Activated CD4-positive, alpha-beta memory T cell treated with anti-CD3 and anti-CD28 coated beads, Interleukin-2, amount 10 ng/mL, durations not matched to agents 7 days and 5 days (primary cell): ENCODE measurements at places on chromosomes 5 and 9. TPM values are rescaled to one million over a fixed set of nuclear protein-coding genes. Genes with fewer than 3 reads are reported as not detected.

DNA sequence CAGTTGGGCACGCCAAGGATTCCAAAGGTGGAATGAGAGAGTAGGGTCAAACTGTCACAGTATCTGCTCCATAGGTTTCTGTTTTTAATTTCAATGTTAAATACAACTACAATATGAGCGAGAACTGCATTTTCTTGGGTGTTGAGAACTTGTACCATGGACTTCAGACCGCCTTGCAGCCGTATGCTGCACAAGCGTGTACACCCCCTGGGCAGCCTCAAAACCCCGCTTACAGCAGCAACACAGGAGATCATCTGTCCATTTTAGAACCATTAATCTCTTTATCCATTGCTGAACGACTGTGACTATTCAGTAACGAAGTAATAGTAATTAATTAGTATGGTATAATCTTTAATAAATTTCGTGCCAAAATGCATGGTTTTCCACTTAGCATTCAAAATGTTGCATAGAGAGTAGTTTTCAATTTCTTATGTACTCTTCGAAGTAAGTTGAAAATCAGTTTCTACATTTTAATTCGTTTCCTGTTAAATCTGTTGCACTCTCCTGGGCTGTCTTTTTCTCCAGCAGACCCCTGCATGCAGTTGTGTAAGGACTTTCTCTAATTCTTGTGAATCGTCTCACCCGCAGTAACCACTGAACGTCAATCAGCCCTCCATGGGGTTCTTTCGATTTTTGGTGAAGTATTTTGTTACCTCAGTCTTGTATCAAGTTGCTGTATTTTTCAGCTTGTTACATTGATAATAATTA, 42.0 kb upstream of the GARNL3 start:
- DNase-seq, result no peak

DNA sequence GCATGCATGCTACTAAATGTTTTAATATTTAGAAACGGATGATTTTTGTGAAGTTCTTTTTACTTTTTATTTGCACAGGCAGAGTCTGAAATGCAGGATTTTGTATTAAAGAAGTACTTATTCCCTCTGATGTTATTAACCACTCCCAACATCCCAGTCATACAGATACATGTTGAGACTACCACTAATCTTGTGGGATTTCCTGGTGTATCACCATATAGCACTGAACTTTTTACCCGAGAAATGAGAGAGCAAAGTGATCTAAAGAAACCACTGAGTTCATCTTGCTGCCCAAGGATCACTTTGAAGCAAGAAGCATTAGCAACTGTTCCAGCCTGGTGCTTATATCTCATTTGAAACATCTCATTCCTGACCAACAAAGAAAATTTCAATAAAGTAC, 443.8 kb downstream of the BNC2 start:
- DNase-seq, result no peak

Gene IL9
- total RNA-seq, result not detected

- no peak for DNase-seq
Observed at GRCh38 chr5:63820577-63820976, 141.7 kb downstream of the HTR1A start.

- DNase-seq, result no peak
Observed at GRCh38 chr9:98686961-98687855, 21.5 kb downstream of the GABBR2 start.

- no peak for DNase-seq
Observed at GRCh38 chr5:3650868-3651267, 55.2 kb downstream of the IRX1 start.

GRCh38 chr9:128250839-128251731, 24.7 kb downstream of the GOLGA2 start:
- no peak for DNase-seq

- no peak for DNase-seq
Observed at GRCh38 chr5:116539222-116539621, 35.4 kb downstream of the SEMA6A start.

DNA sequence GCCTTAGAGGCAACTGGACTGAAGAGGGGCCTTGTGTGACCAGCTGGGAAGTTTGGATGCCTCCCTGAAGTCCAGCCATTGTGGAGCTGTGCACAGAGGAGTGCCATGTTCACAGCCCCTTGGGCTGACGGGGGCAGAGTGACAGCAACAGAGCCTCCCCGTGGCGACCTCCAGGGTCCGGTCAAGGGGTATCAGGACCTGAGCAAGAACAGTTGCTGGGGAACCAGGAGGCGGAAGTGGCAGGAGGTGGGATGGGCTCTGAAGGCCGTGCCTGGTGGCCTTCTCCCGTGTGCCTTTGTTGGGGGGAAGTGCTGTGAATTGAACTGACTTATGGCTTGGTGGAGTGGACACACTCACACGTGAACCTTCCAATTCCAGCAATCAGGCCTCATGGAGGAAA, 14.0 kb downstream of the BNIP1 start:
- DNase-seq, result no peak

GRCh38 chr9:108951578-108951977, 17.4 kb downstream of the ABITRAM start:
- DNase-seq, result no peak

GRCh38 chr5:155091063-155091648, 77.6 kb downstream of the KIF4B start:
- no peak for DNase-seq

DNA sequence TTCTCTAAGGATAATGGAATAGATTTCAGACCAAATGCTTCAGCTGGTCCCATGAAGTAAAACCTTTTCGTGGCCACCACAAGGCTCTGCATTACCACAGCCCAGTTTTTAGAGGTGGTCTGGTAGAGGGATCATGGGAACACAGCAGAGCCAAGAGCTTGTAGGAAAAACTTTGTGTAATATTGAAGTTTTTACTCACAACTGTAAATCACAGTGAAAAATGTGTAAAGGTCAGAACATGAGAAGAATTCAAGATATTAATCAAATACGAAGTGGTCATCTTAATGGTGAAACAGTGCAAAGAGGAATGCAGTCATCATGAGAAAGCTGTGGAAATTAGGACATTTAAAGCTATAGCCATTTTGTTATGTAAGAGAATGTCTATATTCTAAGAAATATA, 197.5 kb downstream of the NPR3 start:
- DNase-seq, result no peak

DNA sequence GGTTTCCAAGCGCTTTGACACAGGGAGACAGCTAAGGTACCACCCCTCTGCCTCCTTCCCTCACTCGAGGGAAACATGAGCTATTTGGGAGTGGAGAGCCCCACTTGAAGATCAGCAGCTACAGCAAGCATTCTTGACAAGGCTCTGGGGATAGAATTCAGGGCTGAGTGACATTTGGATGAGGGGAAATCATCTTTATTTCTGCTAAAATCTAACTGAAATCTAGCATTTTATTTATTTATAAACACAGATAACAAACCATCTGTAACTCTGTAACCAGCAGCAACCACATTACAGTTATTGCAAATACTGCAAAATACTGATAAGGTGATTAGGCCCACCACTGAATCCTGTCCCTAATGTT, 22.4 kb downstream of the RNF130 start:
- DNase-seq, result no peak

Gene MARVELD2
- total RNA-seq, result 0.18 TPM

GRCh38 chr5:13354611-13355010, 589.9 kb downstream of the DNAH5 start:
- no peak for DNase-seq

- no peak for DNase-seq
Observed at GRCh38 chr5:6636293-6636692, 3.1 kb downstream of the SRD5A1 start.

Gene CCDC180
- total RNA-seq, result 5.1 TPM

DNA sequence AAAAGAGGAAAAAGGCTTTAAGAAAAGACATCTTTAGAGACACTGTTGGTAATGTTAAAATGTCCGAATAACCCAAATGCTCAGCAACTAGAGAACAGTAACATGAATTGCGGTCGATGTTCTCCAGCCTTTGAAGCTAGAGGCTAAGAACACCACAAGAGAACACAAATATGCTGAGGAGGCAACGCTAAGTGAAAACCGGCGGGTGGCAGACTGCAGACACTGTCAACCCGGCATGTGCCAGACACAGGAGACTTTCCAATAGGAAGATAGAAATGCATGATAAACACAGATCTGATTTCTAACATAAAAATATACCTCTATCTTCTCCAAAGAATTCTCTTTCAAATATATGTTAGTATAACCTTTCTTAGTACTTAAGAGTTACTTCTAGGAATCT, 18.4 kb upstream of the DDX41 start:
- no peak for DNase-seq

- DNase-seq, result no peak
Observed at GRCh38 chr9:107712390-107712789, 222.8 kb upstream of the KLF4 start.

Gene BHMT2
- total RNA-seq, result not detected

DNA sequence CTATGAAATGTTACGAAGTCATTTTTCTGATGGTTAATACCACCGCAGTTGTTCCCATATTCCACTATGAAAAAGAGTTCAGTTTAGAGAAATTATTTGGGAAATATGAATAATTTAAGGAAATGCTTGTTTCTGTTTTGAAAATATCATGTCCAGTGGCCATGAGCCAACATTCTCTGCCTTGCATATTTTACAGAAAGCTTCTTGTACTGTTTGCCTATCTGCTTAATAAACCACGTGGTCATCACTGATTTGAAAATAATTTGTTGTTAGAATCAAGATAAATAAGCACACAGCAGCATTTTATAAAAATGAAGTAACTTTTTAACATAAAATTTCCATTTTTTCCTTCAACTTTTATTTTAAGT, 381.5 kb upstream of the CDH18 start:
- no peak for DNase-seq

GRCh38 chr5:172466062-172466461, 11.7 kb upstream of the SH3PXD2B start:
- no peak for DNase-seq

DNA sequence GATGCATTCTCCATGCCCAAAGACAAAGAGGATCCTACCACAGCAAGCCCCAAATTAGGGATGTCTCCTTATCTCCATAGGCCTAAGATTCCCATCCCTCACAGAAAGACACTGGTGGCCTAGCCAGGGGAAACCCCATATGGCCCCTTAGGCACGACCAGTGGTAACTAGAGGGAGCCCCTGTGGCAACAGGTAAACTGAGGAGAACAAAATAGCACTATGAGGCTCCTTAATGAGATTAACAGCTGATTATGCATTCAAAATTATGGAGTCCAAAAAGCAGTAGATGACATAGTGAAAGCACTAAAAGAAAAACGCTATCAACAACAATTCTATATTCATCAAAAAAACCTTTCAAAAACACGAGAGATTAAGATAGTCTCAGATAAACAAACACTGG, 234.0 kb downstream of the DIRAS2 start:
- no peak for DNase-seq

Gene FOXD4L5
- 0.13 TPM for total RNA-seq

DNA sequence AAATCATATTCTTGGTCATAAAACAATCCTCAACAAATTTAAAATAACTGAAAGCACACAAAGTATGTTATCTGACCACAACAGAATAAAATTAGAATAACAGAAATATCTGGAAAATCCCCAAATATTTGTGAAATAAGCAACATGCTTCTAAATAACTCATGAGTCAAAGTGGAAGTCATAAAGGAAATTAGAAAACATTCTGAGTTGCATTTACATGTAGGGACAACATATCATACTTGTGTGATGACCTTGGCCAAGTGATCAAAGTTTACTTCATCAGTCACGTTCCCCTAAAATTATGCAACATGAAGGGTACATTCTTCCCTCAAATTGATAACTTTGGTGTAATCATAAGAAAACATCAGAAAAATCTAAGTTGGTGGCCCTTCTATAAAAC, 64.7 kb downstream of the CSF2 start:
- no peak for DNase-seq

DNA sequence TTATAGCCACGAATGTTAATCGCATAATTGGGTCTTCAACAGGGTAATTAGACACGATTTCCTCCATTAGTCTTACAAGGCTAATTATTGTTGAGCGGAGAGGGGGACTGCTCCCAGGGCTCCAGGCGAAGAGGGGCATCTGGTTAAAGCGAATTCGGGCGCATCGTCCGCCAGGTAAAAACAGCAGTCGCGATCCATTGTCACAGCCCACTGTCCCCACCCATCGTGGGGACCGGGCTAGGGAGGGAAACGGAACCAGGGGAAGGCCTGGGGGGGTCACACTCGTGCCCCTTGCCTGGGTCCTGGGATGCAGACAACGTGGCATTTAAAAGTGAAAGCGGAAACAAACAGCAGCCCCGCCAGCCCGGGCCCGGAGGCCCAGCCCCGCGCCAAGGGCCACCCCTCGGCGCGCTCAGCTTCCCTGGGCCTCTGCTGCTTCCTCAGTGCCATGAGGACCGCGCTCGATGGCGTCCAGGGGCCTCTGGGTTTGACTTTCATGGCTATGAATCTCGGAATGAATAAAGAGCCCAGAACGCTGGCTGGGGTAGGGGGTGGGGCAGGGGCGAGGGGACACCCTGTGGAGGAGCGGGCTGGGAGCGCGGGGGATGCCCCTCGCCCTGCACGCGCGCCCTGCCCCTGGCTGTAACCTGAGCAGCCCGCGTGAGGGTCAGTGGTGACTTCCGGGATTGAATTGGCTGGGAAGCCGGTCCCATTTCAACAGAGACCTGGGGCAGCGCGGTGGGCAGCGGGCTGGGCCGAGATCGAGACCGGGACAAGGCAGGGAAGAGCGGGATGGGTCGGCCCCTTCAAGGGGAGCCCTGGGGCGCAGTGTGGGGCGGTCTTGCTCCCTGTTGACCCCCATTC, 99.9 kb downstream of the GTF3C4 start:
- DNase-seq, result peak; percentile 75

DNA sequence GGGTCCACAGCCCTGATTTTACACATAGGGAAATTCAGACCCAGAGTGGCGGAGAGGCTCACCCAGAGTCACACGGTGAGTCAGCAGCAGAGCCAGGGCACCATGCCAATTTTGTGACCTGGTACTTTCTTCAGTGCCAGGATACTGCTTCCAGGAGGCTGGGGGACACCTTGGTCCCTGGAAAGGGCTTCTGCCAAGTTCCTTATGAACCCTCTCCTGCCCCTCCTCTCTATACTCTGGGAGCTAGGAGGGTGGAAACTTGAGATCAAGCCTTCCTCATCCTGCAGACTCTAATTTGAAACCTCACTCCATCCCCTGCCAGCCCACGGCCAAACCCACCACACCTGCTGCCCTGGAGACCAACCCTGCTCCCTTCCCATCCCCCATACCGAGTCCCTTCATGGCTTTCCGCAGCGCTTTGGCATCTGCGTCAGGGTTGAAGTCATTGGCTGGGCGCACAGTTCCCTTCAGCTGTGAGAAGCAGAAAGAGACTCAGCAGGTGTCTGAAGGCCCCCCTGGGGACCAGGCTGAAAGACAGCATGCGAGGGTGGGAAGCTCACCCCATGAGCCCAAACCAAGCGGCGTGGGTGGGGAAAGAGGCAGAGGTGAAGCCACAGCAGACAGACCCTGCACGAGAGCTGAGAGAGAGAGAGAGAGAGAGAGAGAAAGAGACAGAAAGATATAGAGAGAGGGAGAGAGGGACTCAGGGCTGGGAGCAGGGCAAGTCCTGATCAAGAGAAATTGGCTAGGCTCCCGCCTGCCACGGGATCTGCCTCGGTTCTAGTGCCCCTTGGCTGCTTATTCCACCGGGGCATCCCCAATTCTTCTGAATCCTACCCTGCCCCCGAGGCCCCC, 33.5 kb downstream of the ANXA6 start:
- no peak for DNase-seq

DNA sequence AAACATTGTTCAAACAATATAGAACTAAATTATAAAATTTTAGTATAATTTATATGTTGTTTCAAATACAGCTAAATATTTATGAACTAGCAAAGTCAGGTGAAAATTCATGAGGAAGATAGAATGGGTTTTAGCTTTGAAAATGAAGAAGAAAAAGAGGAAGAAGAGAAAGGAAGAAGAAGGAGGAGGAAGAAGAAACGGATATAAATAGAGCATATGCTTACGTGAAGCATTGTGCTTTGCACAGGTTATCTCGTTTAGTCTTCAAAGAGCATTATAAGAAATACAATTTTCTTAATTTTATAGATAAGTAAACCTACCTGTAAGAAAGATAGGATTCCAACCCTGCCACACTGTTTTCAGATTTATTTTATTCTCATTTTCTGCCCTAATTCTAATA, 620.6 kb upstream of the DAB2 start:
- DNase-seq, result no peak
